ENCODE measurements at places on chromosomes 5 and 9.
A peak's percentile ranks its signal among the peaks of the same experiment; 100 is the strongest.

DNA sequence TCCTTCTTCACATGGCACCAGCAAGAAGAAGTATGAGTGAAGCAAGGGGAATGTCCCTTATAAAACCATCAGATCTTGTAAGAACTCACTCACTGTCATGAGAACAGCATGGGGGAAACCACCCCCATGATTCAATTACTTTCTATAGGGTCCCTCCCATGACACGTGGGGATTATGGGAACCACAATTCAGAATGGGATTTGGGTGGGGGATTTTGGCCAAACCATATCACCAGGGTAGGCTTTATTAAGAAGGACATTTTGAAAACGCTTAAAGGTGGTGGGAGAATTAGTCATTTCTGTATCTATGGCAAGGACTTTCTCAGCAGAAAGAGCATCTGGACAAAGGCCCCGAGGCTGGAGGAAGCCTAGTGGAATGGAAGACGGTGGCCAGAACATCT is 100.2 kb upstream of the ADAMTS16 start:
- no peak for DNase-seq

GRCh38 chr5:112978836-112979235 is 2.2 kb downstream of the DCP2 start:
- DNase-seq: no peak

DNA sequence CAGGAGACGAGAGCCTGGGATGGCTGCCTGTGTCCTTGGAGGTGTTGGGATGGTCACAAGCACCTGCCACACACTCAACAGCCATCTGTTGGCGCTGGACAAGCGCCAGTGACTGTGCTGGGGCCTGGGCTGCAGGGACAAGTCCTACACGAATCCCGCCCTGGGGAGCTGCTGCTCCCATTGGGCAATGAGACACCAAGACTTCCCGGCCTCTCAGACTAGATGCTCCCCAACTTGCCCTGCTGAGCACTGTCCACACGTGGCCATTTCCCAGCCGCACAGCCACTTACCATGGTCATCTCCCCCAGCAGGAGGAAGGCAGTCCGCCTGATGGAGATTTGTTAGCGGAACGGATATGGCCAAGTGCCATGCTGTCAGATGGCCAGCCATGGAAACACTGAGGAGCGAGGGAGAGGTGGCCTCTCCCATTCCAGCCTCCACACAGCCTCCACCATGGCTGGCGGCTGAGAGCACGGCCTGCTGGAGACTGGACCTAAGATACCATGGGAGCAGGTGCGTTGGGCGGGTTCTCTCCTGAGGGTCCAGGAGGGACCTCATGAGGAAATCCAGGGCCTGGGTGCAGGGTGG is 43.9 kb downstream of the PRRT1B start:
- no peak for DNase-seq

- DNase-seq: no peak
Observed at GRCh38 chr5:2030131-2030530, 147.4 kb upstream of the IRX4 start.

DNA sequence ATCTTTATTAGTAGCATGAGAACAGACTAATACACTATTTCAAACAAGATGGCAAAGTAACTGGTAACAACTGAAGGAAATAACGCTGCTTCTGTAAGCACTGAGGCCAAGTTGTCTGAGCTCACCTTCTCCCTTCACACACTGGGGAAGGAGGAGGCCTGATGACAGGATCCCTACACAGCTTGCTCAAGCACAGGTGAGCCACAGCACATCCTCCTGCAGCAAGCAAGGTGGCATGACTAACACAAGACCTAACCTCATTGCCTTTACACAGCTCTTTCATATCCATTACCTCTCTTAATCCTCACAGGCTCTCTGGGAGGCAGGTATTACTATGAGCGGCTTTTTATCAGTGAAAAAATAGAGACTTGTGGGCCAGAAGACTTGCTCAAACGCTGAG is 83.3 kb downstream of the ARL15 start:
- no peak for DNase-seq

- DNase-seq: no peak
Observed at GRCh38 chr9:4175846-4176245, 124.0 kb downstream of the GLIS3 start.

- no peak for DNase-seq
Observed at GRCh38 chr5:18992264-18992663, 995.7 kb downstream of the CDH18 start.

DNA sequence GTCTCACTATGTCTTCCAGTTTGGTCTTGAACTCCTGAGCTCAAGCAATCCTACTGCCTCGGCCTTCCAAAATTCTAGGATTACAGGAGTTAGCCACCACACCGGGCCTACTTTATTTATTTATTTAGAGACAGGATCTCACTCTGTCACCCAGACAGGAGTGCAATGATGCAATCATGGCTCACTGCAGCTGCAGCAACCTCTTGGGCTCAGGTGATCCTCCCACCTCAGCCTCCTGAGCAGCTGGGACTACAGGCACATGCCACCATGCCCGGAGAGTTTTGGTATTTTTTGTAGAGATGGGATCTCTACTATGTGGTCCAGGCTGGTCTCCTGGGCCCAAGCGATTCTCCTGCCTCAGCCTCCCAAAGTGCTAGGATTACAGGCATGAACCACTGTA is 32.8 kb downstream of the PHAX start:
- DNase-seq: no peak

GRCh38 chr9:80175286-80176150 is 603.8 kb downstream of the TLE4 start:
- DNase-seq: no peak

DNA sequence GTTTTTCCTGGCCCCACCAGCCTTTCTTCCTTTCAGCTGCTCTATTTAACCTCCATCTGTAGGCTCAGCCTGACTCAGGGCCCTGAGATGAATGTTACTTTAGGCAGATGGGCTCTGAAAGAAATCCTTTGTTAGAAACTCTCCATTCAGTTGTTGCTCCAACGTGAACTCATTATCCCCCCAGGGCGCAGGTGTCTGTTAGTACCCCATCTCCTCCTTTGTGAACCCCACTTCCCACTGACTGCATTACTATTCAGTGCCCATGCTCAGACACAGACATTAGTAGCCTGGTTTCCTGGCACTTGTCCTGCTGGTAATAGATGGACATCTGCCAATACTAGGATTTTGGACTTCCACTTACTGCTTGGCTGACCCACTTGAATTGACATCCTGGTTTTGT is 1271.6 kb downstream of the PTPRD start:
- no peak for DNase-seq

DNA sequence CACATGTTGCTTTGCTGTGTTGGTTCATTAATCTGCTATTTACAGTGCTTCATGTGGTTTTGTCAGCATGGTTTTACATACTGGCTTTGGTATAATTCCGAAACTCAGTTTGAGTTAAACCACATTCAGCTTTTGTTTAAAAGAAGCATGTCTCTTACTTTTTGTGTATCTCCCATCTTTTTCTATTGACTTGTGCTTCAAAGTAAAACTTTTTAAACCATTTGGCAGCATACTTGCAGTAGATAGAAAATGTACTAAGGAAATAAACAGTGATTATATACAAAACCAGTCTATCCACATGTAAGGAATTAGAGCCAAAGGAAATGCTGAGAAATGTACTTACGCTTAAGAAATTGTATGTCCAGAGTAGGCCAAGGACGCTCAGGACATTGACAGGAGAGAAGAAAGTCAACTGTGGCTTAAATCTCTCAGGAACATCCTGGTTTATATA is 286.9 kb downstream of the ARHGEF28 start:
- DNase-seq: no peak

DNA sequence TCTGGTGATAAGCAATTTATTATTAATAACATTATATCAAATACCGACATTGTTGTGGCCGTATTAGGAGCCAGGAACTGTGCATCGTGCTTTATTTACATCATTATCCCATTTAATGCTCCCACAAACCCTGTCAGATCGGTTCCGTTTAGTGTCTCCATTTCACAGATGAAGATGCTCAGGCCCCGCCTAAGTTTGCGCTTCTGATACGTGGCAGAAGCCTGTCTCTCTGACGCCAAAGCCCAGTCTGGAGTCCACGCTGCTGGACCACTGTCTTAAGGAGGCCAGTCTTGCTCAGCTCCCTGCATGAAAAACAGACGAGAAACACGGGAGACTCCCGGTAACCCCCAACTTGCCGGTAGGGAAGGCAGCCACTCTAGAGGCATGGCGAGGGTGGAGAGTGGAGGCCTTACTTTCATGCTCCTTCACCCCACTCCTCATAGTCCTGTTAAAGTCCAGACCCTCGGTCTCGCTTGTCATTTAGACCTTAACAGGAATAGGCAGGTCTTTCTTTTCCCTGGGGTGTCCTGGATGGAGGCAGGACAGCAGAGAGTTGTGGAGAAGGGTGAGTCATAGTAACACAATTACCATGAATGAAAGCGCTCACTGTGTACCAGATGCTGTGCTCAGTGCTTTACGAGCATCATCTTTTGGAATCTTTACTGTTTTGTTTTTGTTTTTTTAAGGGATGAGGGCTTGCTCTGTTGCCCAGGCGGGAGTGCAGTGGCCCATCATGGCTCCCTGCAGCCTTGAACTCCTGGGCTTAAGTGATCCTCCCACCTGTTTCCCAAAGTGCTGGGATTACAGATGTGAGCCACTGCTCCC is 872 bp downstream of the TXNDC15 start:
- peak; percentile 63 for DNase-seq

- no peak for DNase-seq
Observed at GRCh38 chr5:78627766-78628165, 20.8 kb downstream of the LHFPL2 start.

GRCh38 chr5:141003031-141003430 is 36.8 kb downstream of the PCDHAC2 start:
- no peak for DNase-seq

DNA sequence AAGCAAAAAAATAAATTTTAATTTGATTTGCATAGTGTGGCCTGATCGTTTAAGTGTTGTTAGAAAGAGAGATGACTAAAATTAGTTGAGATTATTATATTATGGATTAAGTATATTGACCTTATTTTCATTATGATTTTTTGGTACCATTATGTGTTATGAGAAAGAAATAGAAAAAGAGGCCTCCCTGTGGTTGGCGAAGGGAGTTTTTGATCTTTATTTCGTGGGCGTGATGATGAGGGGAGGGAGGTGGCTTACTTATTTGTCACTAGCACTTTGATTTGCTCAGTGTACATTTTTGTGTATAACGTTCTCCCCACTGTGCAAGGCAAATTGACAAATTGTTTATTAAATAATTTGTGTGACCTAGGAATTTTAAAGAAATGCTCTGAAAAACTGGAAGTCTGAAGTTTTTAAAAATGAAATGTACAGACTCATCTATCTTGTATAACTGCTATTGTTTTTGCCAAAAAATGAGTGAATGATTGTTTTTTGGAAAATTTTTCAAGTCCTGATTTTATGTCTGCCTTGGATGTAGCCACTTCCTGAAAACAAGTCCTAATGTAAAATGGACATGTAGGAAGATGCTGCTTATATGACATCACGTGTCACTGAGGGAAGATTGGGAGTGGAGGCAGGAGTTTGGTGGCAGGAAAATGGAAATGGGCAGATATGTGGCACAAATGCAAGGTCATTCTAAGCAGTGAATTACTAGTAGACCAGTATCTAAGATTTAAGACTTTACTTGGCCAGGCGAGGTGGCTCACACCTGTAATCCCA is 3.0 kb downstream of the DAPK1 start:
- DNase-seq: no peak

- no peak for DNase-seq
Observed at GRCh38 chr5:136295914-136296313, 69.4 kb downstream of the TRPC7 start.

- no peak for DNase-seq
Observed at GRCh38 chr5:11504065-11504885, 400.0 kb downstream of the CTNND2 start.

- no peak for DNase-seq
Observed at GRCh38 chr9:116389541-116390302, 236.1 kb downstream of the PAPPA start.

Data from amniotic stem cell (primary cell).